ENCODE measurements at places on chromosomes 5 and 9.

- no peak for DNase-seq
Observed at GRCh38 chr9:94931740-94932139, 205.2 kb downstream of the AOPEP start.

DNA sequence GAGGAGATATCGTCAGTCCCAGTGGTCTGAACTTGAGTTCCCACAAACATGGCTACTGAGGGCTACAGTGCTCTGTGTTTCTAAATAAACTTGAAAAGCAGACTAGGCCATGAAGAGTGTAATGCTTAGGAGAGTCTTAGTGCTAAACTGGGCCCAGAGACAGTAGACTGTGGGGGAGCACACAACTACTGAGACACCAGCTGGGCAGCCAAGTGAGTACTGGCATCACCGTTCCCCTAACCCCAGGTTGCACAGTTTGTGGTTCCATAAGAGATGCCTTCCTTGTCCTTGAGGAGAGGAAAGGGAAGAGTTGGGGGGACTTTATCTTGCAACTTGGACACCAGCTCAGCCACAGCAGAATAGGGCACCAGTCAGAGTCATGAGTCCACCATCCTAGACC, 172.1 kb upstream of the DMRTA1 start:
- no peak for DNase-seq

- no peak for DNase-seq
Observed at GRCh38 chr5:151670083-151670686, 16.5 kb downstream of the SPARC start.

DNA sequence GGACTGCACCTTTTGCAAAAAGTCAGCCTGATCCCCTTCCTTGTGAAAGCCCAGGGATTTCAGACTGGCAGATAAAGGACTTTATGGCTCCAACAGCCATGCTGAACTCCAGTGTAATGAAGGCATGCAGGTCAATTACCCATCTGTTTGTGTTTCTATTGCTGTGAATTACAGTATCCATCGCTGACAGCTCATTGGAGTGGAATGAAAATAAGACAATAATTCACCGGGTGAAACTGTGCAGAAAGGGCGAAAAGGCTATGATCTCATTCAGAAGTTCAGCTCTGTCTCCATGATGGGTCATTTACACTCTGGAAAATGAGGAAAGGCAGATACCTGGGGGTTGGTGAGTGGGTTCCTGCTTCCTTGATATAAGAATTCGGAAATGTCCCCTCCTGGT, 148.0 kb downstream of the BRINP1 start:
- no peak for DNase-seq

- DNase-seq = no peak
Observed at GRCh38 chr9:18861609-18862544, 171.1 kb downstream of the SAXO1 start.

Measured in NCI-H2029 (cell line).